ENCODE measurements at places on chromosomes 3 and 15.

DNA sequence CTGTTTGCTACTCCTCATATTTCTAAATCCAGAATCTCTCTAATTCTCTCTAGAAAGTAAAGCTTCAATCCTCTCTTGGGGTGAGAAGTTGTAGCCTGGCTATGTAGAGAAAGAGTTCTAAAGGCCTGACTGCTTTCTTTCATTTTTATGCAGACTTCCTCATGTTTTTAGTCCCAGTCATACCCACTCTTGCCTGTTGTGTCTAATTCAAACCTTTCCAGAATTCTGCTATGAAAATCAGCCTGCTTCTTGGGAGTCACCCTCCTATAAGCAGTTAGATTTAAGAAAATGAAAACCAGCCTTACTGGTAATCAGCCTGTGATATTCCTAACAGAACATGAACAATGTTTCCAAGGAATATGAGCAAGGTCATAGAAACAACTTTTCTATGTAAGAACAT, 14.8 kb upstream of the ZNF639 start:
- no peak for DNase-seq

- DNase-seq, result no peak
These were observed 85.7 kb downstream of the TRIM42 start for GRCh38 chr3:140763532-140763931.

- no peak for DNase-seq
These were observed 11.0 kb downstream of the LIMD1 start for GRCh38 chr3:45605534-45605933.

DNA sequence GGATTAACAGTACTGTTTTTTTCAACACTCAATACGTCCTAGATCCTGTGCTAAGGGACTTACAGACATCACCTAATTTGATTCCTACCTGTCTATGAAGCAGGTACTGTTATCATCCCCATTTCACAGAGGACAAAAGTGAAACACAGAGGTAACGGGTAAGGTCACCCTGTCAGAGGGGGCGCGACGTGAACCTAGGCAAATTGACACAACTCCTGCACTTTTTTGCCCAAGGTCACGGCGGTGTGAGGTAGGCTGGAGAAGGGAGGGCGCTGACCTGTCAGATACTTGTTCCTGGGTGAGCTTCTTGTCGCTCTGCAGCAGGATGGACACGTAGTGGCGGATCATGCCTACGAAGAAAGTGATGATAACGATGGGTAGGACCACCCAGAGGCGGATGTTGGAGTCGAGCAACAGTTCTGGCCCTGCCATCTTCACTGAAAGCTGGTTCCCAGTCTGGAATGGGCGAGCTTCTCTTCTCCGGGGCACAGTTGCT, 363 bp downstream of the EMC3 start:
- no peak for DNase-seq

DNA sequence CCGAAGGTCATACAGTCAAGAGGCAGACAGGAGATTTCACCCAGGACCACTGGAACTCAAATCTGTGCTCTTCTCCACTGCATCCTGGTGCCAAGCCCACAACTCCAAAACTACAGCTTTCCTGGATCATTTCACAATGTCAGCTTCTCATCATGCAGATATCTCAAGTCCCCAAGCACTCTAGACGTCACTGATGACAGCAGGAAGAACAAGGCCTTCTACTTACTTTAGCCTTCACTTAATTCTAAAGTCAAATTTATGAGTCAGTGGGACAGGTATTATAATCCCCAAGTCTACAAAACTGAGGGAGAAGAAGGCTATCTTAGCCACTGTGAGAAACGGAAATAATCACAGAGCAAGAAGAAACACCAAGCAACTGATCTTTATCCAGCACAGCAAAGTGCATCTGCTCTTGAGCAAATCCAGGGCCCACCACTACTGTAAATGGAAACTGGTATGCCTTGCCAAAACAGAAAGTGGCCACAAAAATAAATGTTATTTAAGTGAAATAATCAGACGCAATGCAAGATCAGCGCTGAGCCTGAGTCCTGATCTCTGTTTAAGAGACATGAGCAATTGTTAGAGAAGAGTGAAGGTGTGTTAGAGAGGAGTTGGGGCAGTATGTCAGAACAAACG, 928 bp downstream of the RAD18 start:
- DNase-seq, result no peak

DNA sequence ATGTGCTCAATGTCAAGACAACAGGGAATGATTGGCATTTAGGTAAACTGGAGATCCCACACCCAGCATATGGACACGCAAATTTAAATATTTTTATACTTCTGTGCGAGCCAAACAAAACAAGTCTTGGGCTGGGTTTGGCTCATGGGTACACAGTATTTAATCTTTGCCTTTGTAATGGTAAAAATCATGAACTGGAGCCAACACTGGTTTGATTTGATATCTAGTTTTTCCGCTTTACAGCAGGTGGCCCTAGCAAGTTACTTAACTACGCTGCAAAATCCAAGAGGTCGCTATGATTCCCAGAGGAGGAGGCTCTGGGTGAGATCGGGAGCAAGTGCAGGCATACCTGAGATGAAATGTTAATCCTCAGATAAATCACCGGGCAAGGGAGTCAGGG, 207.9 kb upstream of the SATB1 start:
- DNase-seq, result no peak

- DNase-seq, result no peak
These were observed 11.5 kb downstream of the LOXL1 start for GRCh38 chr15:73937726-73938125.

GRCh38 chr3:32577581-32578556, 7.2 kb upstream of the DYNC1LI1 start:
- DNase-seq, result no peak

DNA sequence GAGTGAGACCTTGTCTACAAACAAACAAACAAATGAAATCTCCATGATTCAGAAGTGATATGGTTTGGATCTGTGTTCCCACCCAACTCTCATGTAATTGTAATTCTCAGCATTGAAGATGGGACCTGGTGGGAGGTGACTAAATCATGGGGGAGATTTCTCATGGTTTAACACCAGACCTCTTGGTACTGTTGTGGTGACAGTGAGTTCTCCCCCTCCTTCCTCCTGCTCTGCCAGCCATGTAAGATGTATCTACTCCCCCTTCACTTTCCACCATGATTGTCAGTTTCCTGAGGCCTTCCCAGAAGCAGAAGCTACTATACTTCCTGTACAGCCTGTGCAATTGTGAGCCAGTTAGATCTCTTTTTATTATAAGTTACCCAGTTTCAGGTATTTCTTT, 438.4 kb upstream of the THBS1 start:
- DNase-seq, result no peak

DNA sequence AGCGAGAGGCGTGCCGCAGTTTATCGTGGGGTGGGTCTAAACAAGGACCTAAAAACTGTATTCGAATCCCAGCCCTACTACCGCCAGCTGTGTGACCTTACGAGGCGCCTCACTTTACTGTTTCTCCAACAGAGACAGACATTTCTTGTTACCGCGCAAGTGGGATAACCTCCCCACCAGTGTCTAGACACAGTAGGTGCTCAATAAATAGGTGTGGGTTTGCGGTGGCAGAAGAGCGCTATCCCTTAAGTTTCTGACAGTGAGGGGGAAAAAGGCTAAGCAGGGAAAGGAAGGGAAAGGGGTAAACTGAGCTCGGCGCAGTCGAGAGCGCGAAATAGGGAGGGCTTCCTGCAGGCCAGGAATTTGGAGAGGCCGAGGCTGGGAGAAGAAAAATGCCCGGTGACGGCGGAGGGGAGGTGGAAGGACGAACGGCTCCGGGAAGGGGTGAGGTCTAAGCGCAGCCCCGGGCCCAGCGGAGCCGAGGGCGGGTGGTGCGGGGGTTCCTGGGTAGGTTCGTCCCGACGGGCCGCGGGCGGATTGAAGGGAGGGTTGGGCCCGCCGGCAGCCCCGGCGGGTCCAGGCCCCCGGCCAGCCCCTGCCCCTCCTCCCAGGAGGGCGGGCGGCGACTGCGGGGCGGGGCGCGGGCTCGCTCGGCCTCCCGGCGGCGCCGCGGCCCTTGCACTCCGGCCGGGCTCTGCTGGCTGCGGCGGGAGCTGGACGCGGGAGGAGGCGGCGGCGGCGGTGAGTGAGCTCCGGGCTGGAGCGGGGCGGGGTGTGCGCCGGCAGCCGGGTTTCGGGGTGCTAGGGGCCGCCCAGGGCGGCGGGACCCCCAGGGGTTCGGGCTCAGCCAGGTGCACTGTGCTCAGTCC, at the start of gene CGNL1:
CGNL1 (plus strand) TSS at position 679 of the 869 bp plus-strand sequence. CDS start 61,495 bp downstream, outside the sequence.
- DNase-seq, result peak; percentile 79

GRCh38 chr3:177932750-177933660, 603.2 kb upstream of the KCNMB2 start:
- no peak for DNase-seq

- DNase-seq, result no peak
These were observed 66.1 kb downstream of the GLB1 start for GRCh38 chr3:33030802-33031201.

- DNase-seq, result no peak
These were observed 53.6 kb upstream of the SYN2 start for GRCh38 chr3:11950576-11950975.

DNA sequence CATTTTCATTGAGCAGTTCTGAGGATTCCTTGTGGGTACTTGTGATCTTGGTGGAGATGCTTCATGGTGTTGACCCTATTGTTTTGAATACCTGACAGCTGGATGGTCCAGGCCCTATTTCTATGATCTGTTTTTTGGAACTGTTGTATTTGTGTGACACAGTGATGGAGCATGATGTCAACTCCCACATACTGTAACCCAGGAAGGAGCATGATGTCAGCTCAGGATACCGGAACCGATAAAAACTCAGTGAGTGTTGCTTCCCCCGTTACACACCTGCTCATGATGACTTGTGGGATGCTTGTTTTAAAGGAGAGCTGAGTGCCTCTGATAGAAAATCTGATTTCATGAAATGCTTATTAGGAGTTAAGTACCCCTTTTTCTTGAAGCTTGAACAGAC, 45.1 kb downstream of the ZBTB38 start:
- DNase-seq, result no peak

GRCh38 chr3:122987231-122987630, 40.3 kb downstream of the SEMA5B start:
- DNase-seq, result no peak

- no peak for DNase-seq
These were observed 137.7 kb downstream of the NSMCE3 start for GRCh38 chr15:29131840-29132420.

- no peak for DNase-seq
These were observed 29.1 kb upstream of the SRGAP3 start for GRCh38 chr3:9278498-9278897.

- no peak for DNase-seq
These were observed 115.0 kb upstream of the VEPH1 start for GRCh38 chr3:157618075-157618760.

- DNase-seq, result no peak
These were observed 29.9 kb downstream of the CDAN1 start for GRCh38 chr15:42707068-42707467.
